ENCODE measurements at places on chromosomes 4 and X. TPM values are rescaled to one million over a fixed set of nuclear protein-coding genes. Genes with fewer than 3 reads are reported as not detected.

Gene PAGE5
- not detected for total RNA-seq

Gene F9
- not detected for total RNA-seq

Gene DCAF12L1
- total RNA-seq, result 0.98 TPM

Gene RHOH
- 0.57 TPM for total RNA-seq

Gene DOCK11
- 0.33 TPM for total RNA-seq

Gene PNMA6F
- total RNA-seq, result not detected

Gene FGF13
- total RNA-seq, result 43.1 TPM

Measured in vein endothelial cell (primary cell).